ENCODE measurements at places on chromosomes 2 and 18.
A peak's percentile ranks its signal among the peaks of the same experiment; 100 is the strongest.

GRCh38 chr2:239162141-239162821, 238.5 kb downstream of the HDAC4 start:
- no peak for DNase-seq

GRCh38 chr2:152573168-152573567, 144.1 kb downstream of the PRPF40A start:
- peak; percentile 47 for DNase-seq

- no peak for DNase-seq
These were observed 48.5 kb upstream of the CAB39 start for GRCh38 chr2:230664128-230664527.

- no peak for DNase-seq
These were observed 100.8 kb downstream of the ZNF532 start for GRCh38 chr18:58965291-58966004.

DNA sequence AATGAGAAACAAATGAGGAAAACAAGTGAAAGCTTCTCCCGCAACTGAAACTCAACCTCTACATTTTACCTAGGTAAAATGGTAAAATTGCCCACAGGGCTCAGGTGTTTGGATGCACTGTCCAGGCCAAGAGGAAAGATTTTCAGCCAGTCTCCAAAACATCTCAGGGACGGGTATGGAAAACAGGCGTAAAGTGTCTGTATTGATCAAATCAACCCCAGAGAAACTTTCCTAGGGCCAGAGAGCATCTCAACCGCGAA, 361 bp upstream of the HAT1 start:
- no peak for DNase-seq

DNA sequence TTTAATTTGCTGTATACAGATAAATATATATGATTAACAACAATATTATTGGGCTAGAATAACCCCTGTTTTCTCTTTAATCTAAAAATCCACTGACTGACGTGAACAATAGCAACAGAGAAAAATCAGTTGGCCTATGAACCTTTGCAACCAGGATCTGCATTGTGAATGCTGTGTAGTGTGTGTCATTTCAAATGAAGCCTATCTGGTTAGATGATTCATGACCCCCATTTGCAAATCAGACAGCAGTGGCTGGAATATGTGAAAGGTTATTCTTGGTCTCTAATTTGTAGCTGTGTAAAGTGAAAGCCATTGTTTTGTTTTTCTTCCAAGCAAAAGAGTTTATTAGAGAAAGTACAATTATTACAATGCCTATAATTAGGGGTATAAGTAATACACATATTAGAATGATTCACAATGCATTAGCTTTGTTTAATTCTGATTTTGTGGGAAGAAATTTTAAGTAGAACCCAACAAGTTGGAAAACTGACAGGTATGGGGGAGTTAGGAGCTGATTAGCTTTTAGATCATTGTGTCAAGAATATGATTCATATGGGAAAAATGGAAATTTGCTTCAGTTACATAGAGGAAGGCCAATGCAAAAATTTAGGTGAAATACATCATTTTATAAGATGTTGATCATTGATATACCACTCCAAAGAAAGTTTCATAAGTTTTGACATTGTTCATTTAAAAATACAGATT, 1362.2 kb upstream of the TMEFF2 start:
- no peak for DNase-seq

DNA sequence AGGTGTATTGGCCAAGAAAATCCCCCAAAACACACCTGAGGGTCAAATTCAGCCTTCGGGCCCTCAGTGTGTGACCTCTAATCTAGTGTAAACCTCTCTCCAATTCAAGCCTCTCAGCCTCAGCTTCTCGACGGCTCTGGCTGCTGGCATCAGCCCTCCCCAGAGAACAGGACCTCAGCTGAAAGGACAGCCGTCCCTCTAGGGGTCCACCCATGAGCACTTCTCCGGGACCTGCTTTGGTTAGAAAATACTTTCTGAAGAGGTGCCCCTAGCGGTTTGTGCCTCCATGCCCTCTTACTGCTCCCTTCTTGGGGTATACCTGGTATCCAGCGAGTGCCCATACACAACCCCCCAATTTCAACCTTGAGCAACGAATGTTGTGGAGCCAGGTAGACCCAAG, 48.8 kb downstream of the INHBB start:
- DNase-seq: no peak

Measured in CD4-positive, CD25-positive, alpha-beta regulatory T cell (primary cell).